Hypothalamus (tissue), 51 donors: ENCODE measurements at places on chromosomes 16 and 17.
A peak's percentile ranks its signal among the peaks of the same experiment; 100 is the strongest.

- DNase-seq, result peak; percentile 30
These were observed 198.4 kb upstream of the C17orf78 start for GRCh38 chr17:37177254-37177870.

GRCh38 chr16:11224096-11224893 is 31.7 kb downstream of the SOCS1 start:
- no peak for DNase-seq

DNA sequence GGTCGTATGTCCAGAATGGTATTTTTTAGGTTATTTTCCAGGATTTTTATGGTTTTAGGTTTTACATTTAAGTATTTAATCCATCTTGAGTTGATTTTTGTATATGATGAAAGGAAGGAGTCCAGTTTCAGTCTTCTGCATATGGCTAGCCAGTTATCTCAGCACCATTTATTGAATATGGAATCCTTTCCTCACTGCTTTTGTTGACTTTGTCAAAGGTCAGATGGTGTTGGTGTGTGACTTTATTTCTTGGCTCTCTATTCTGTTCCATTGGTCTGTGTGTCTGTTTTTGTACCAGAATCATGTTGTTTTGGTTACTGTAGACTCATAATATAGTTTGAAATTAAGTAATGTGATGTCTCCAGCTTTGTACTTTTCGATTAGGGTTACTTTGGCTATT is 26.4 kb upstream of the TEKT1 start:
- no peak for DNase-seq

- no peak for DNase-seq
These were observed 438.3 kb downstream of the NPIPA7 start for GRCh38 chr16:16817196-16817595.

DNA sequence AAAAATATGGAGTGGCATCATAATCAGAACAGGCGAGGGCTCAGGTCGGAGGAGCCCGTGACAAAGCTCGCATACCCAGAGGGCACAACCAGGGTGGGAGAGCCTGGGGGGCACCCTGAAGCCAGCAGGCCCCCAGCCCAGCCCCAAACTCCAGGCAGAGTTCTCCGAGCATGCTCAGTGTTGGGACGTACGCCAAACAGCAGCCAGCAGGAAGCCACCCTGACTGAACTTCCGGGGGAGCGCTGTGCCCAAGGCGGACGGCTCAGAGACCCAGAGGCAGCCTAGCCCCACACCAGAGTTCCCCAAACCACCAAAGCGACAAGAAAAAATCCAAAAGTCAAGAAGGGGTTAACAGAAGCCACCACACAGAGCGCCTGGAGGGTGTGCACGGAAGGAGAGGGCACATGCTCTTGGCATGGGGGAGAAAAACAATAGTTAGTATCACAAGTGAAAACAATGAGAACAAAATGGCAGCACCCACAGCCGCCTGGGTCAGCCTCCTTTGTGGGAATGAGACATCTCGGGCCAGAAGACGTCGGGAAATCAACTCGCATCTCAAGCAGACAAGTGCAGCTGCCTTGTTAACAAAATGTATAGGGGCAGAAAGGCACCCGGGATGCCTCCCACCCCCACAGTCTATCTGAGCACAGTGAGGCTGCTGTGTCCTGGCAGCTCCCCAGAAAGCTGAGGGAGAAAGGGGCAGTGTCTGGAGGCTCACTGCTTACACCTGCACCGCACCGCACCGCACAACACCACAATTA is 11.9 kb downstream of the EXOC7 start:
- DNase-seq, result no peak

DNA sequence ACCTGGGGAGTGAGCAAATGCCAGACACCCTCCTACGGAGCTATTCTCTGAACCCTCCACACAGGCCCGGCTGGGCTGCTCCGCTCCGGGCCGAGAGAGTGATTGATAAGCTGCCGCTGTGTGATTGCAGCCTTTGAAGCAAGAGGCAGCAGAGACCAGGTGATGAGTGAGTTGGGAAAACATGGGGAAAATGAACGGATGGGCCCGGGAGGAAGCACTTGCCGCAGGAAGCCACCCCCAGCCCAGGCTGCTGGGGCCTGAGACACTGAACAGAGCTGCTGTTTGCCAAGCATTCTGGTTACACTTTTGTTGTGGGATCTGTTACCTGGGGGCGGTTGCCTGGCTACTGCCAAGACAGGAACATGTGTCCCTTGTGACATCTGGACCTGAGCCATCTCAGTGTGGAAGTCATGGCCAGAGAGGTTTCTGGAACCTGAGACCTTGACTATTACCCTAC is 46.4 kb upstream of the KLHDC4 start:
- DNase-seq, result no peak

DNA sequence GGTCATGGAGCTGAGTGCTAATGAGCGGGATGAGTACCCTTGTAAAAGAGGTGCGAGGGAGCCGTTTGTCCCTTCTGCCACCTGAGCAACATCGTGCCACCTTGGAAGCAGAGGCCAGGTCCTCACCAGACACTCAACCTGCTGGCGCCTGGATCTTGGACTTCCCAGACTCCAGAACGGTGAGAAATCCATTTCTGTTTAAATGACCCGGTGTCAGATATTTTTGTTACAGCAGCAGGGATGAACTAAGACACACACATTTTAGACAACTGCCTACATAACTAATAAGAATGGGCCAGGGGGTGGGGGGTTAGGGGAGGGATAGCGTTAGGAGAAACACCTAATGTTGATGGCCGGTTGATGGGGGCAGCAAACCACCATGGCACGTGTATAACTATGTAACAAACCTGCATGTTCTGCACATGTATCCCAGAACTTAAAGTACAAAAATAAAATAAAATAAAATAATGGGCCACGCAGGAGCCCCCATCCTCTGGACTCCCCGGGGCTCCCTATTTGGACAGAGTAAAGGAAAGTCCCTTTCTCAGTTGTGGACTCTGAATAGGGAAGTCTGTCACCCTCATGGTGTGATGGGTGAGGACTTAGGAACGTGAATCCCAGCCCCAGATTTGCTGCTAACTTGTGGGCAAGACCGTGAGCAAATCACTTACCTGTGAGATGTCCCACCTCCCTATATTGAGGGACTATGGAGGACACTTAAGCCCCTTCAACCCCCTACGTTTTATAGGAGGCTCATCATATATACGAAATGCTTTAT is 60.6 kb upstream of the DNAH17 start:
- no peak for DNase-seq

GRCh38 chr17:4199818-4200402 is 56.9 kb downstream of the CYB5D2 start:
- no peak for DNase-seq

GRCh38 chr16:14527411-14528044 is 102.5 kb downstream of the PARN start:
- no peak for DNase-seq

GRCh38 chr17:38815576-38816193 is 9.4 kb downstream of the CWC25 start:
- DNase-seq, result no peak

DNA sequence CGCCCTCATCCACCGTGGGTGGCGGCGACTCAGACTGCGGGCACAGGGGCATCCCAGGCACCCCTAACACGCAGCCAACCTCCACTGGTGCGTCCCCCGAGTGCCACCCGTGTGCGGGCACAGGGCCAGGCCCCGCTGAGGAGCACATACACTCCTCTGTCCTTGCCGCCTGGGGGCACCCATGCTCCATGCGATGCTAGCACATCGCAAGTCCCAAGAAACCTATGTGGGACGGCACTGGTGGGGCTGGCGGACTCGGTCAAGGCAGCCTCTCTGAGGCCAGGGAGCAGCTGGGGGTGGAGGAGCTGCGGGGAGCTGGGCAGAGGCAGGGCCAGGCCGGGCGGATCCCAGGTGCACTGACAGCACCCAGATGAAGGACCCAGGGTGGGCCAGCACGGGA is 4.0 kb downstream of the ZNF598 start:
- DNase-seq, result no peak

DNA sequence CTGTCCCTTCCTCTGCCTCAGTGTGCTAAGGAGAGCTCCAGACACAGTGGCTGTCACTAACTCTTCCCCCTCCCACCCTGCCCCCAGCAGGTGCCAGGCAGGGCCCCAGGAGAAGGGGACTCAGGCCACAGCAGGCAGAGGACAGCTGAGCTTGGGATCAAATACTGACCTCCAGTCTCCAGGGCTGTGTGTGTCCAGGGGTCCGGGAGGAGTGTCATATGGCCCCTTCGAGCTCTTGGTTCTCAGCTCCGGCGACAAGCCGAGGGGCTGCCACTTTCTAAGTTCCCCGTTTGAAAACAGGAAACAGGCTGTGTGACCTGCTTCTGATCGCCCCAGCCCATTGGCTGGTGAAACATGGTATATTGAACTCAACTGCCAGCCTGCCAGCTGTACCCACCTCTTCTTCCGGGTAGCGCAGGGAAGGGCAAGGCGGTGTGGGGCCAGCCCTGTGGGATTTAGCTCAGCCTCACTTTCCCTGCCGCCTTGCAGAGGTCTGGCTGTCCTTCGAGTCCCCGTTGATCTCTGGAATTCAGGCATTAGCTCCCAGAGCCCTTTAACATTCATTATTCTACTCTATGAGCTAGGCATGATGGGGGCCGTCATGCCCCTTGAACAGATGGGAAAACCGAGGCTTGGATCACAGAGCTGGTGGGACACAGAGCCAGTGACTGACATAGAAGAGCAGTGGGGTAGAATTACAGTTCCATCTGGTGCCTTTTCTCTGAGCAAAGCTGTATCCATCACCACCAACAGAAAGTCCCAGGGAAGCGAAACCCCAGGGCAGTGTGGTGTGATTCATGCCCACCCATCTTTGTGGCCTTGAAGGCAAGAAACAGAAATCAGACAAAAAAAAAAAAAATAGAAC is at the start of gene SNX20:
Gene SNX20 (minus strand): TSS at position 292 of the 865 bp plus-strand sequence. CDS start 3,786 bp downstream, outside the sequence.
- DNase-seq, result no peak

GRCh38 chr16:346587-346986 is 5.9 kb downstream of the AXIN1 start:
- DNase-seq, result no peak

GRCh38 chr17:43983515-43984411 is 20.7 kb upstream of the NAGS start:
- no peak for DNase-seq

GRCh38 chr16:13332713-13333255 is 431.4 kb downstream of the SHISA9 start:
- DNase-seq, result no peak

GRCh38 chr17:864315-864714 is 82.2 kb downstream of the MRM3 start:
- no peak for DNase-seq

DNA sequence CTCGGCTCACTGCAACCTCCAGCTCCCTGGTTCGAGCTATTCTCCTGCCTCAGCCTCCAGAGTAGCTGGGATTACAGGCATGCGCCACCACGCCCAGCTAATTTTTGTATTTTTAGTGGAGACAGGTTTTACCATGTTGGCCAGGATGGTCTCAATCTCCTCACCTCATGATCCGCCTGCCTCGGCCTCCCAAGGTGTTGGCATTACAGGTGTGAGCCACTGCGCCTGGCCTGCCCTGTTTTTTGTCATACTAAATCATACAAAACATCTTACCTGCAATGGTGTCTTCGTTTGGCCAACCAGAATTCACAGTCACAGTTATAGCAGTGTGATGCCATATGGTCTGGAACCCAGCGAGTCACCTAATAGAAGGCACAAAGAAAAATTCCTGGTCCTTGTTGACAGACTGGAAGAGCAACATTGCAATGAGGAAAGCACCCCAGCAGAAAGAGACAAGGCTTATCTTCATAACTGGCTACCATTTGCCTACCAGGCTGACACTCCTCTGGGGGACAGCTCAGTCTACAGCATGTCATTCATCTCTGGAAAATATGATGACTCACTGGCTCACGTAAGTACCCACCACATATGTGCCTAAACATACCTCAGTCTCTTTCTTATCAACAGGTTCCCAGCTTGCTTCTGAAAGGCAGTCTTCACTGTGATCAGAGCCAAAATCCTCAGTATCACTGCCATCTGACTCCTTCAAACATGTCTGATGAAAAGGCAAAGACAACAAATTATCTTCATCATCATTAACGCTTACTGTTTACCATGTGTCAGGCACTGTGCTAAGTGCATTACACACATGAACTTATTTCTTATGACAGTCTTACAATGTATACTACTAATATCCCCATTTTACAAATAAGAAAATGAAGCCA is 4.3 kb upstream of the HSF5 start:
- no peak for DNase-seq

- DNase-seq, result peak; percentile 43
These were observed 51.3 kb downstream of the ZFP90 start for GRCh38 chr16:68590201-68590994.

DNA sequence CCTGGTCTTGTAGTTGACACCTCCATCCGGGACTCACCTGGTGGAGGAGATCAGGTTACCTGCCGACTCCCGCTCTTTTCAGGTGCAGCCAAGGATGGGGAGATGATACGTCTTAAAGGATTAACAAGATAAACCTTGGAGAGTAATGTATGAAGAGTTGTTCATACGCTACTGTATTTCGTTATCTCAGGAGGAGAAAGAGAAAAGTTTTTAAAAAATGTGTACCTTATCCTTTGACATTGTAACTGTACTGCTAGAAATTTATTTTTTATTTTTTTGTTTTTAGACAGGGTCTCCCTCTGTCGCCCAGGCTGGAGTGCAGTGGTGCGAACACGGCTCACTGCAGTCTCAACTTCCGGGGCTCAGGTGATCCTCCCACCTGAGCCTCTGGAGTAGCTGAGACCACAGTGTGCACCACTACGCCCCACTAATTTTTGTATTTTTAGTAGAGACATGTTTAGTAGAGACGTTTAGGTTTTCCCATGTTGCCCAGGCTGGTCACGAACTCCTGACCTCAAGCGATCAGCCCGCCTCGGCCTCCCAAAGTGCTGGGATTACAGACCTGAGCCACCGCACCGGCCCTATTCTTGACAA is 764 bp upstream of the SMURF2 start:
- no peak for DNase-seq

DNA sequence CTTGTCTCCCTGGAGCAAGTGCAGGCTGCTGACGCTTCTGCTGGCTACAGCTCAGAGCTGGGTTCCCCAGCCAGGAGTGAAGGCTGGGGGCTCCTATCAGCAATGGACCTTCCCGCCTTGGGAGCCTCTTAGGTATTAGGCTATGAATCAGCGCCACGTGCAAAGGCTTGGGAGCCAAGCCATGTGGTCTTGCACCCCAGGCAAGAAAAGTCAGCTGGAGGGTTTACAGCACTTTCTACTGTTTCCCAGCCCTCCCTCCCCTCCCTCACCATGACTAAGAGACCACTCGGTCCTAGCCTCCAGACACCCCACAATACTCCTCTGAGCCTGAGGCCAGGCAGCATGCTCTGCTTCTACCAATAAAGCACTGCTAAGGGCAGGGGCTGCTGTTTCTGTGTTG is 12.3 kb downstream of the EPX start:
- DNase-seq, result no peak

GRCh38 chr16:616733-617586 is 13.8 kb upstream of the WFIKKN1 start:
- no peak for DNase-seq

- peak; percentile 91 for DNase-seq
These were observed 15.8 kb downstream of the SLC7A5 start for GRCh38 chr16:87853411-87854052.

DNA sequence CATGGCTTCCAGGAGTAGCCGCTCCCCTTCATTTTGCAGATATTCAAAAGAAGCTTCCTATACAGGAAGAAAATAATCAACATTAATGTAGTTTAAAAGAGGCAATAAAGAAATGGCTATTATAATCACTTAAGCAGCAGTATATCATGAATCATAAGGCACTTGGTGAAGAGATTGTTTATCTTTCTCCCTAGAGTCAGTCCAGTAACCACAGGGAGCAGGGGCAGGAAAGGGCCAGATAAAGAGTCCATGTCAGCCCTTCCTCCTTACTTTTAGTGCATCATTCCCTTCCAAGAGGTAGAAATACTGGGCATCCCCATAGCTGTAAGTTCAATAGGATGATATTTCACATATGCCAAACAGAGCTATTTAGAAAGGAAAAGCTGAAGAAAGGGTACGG is 184.6 kb upstream of the C17orf78 start:
- DNase-seq, result no peak
